Daoy (cell line): ENCODE measurements at places on chromosomes 11 and 22. TPM values are rescaled to one million over a fixed set of nuclear protein-coding genes. Genes with fewer than 3 reads are reported as not detected.

DNA sequence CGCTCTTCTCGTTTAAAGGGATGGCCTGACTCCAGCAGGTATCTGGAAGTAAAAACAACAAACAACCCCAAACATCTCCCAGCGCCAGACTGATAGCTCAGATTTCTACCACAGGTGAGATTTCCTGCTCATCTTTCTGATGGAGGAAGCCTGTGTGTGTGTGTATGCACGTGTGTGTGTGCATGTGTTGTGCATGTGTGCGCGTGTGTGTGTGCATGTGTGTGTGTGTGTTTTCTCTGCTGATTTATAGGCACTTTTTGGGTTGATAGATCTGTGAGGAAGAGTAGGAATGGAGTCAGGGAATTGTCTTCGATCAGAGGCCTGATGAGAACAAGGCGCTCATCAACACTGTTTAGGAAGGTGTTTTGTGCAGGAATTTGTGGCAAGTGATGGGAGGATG is 103.0 kb downstream of the PKNOX2 start:
- no peak for DNase-seq

GRCh38 chr11:72869831-72870230 is 55.6 kb downstream of the ATG16L2 start:
- DNase-seq, result no peak

DNA sequence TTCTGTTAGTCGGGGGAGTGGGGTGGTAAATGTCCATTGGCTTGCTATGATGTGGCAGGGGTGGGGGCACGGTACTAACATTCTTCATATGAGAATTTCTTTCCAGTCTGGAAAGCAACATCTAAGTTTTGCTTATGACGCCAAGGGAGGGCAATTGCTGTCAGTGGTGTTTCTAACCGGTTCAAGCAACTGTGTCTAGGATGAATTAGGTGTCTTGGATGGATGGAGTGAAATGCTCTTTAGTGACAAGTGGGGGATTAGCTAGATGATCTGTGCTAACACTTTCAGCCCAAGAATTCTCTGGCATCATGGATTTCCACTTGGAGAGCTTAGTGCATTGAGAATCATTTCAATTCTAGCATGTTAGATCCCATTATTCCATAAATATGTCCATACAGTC is 262.6 kb upstream of the SORL1-AS1 start:
- DNase-seq, result no peak

DNA sequence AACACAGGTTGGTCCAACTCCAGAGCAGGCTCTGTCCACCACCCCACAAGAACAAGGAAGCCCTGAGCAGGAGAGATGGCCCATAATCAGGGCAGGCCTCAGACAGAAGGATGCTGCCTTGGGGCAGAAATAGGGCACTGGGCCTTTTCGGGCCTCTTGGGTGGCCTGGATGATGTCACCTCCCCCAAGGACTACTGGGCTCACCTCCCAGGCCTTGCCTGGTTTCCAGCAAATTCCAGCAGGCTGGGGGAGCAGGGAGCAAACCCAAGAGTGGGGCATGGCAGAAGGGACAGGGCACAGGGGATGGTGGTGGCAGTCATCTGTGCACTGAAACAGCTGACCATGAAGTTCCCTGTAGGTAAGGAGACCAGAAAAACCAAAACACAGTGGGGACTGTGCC is 5.3 kb upstream of the NAA40 start:
- DNase-seq, result no peak

- no peak for DNase-seq
Measured at GRCh38 chr11:13076961-13077360, 67.8 kb downstream of the RASSF10 start.

DNA sequence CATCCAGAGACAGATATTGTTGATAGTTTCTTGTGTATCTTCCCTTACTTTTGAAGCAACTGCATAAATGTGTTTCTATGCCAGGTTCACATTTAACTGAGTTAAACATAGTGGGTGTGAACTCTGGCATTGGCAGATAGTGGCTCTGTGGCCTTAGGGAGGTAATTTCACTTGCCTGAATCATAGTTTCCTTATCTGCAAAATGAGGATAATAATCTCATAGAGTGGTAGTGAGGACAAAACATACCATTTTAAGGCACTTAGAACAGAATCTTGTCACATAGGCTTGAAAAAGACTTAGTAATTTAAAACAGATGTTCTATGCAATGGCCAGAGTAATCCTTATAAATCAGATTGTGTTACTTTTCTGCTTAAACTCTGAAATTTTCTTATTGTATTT is 56.4 kb upstream of the SYN3 start:
- peak; percentile 59 for DNase-seq

- DNase-seq, result no peak
Measured at GRCh38 chr11:125929445-125930075, 16.3 kb upstream of the VSIG10L2 start.

- DNase-seq, result peak; percentile 83
Measured at GRCh38 chr22:35582861-35583670, 34.1 kb downstream of the MB start.

DNA sequence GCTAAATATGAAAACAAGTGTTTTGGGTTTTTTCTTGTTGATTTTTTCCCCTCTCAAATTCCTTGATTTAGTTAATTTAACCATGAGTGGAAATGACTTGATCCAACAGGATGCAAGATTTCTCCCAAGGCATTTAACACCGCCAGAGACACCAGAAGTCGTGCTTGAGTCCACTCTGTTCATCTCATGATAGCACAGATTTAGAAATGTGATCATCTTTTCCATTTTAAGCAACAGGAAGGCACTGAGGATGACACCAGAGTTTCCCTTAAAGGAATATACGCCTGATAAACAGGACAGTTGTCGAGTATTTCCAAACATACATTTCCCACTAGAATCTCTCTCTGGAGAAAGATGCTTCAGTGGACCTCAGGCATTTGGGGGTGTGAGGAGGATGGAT is 318.7 kb downstream of the CADM1 start:
- no peak for DNase-seq

GRCh38 chr11:5713695-5714094 is 22.6 kb upstream of the OR56B1 start:
- DNase-seq, result no peak

DNA sequence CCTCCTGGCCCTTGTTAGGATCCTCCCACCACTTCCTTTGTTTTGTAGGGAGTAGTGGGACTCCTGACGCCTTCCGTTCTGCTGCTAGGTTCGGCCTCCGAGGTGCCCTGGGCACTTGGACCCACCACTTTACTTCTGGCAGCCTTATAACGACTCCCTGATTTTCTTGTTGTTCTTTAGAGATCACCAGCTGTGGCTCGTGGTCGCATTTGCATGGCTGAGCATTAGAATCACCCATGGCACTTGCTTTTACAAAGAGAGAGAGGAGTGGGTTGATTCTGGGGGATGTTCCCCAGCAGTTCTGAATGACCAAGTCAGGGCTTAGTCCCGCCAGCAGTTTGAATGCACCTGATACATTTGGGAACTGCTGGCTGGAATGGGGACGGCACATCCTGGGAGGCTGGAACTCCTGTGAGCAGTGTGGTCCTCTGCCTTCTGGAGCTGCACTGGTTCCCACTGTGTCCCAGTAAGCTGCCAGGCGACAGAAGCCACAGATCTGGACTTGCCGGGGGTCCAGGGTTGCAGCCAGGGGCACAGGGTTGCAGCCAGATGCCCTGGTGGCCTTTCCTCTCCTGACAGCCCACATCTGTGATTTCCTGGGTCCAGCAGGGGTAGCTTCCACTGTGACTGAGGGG is 4.1 kb downstream of the TUB start:
- no peak for DNase-seq

GRCh38 chr22:37609240-37610152 is 862 bp downstream of the GGA1 start:
- no peak for DNase-seq

DNA sequence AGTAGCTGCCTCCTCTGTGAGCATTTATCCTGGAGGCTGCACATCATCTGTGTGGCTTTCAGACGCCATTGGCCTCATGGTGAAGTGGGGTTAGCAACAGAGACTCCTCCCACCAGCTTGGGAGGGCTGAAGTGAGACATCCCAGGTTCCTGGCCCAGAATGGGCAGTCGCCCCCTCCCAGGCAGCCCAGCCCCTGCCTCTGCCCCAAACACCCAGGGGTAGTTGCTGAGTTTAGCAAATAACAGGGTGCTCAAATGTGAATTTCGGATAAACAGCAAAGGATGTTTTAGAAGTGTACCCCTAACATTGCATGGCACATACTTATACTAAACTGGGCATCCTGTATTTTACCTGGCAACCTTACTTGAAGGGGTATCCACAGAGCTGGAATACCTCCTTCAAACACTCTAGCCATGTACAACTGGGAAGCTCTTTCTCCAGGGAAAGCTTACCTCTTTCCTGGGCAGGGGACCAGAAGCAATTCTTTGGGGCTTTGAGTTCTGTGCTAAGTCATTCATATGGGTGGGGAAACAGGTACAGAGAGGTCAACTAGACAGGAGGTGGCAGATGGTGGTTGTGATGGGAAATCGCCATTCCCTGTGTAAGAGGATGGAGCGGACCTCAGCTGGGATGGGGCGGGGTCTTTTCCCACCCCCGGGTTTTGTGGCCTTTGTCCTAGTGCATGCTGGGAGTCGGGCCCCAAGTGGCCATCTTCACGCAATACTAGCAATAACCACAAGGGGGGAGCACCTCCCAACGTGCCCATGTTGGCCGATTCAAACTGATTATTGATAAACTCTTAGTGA is 19.3 kb downstream of the MTFP1 start:
- peak; percentile 66 for DNase-seq

- DNase-seq, result no peak
Measured at GRCh38 chr11:67073908-67074307, 17.3 kb downstream of the RHOD start.

DNA sequence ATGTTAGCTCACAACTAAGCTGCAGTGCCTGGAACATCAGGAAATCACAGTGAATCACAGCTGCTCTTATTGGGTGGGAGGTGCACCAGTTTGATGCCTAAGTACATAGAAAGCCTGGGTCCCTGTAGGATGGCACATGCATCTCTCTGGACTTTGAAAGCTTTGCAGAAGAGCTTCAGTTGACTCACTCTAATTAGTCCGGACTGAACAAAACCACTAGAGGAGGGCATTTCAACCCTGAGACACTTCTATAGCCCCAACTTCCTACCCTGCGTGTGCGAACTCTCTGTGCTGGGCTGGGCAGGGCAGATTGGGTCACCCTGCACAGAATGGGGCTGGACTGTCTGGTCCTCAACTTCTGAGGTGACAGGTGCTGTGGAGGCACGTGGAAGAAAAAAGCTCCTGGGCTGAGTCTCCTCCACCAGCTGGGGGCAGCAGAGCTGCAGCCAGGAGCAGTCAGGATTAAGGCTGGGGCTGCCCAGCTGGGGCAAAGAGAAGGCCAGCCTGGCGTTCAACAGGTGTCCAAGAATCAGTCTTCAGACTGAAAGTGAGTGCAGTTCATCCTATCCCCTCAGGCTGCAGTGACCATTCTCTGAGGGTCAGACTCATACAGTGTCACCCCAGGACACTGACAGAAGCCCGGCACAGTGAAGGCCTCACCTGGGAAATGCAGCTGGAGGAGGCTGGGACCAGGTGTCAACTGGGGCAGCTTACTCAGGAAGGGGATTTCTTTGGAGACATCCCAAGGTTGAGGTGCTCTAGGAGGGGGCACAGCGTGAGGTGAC is 22.1 kb downstream of the GGTLC2 start:
- DNase-seq, result peak; percentile 52

GRCh38 chr22:20014526-20015186 is 2.0 kb downstream of the ARVCF start:
- DNase-seq, result no peak

DNA sequence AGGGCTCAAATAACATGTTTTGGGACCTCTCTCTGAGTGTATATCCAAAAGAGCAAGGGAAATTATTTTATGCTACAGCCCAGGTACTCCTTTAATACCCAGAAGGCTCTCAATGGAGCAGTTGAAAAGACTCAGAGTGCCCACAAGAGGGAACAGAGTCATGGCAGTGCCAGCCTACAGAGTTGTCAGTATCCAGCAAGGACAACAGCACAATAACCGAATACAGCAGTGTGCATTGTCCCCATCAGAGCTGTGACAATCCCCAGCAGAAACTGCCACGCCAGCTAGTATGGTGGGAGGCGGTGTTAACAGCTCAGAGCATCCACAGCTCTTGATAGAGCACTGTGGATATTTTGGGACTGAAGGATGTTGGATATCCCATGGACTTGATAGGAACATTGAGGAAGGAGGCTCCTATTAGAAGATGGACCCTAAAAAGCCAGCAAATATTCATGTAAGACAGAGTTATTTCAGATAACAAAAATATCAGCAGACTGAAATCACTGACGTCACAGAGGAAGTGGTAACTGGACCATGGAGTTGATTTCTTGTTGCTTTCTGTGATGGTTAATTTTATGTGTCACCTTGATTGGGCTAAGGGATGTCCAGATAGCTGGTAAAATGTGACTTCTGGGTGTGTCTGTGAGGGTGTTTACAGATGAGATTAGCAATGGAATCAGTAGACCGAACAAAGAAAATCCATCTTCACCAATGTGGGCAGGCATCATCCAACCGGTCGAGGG is 17.7 kb upstream of the PAFAH1B2 start:
- no peak for DNase-seq

- no peak for DNase-seq
Measured at GRCh38 chr22:50257041-50257440, 4.4 kb downstream of the MAPK12 start.

- no peak for DNase-seq
Measured at GRCh38 chr22:47102648-47103047, 340.2 kb downstream of the TBC1D22A start.

DNA sequence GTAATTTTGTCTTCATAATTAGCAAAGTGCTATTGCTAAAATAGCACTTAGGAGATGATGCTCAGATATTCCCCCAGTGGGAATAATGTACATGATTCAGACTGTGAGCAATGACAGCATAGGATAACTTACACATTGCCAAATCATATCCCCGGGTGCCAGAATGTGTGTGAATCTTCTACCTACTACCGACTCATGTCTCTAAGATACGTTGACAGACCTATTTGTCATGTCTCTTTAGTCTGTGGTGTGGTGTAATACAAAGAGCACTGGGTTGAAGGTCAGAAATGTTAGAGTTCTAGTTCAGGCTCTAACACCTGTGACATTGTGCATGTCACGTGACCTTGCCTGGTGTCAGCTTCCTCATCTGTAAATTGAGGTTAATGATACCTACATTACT is 31.0 kb upstream of the PICALM start:
- DNase-seq, result peak; percentile 46

- no peak for DNase-seq
Measured at GRCh38 chr11:29656597-29656996, 360.2 kb downstream of the KCNA4 start.

Gene MN1
- 9.5 and 13.2 TPM in 2 replicates for total RNA-seq

Gene KCNK7
- not detected in 2 replicates for total RNA-seq

Gene KCNJ5
- not detected in 2 replicates for total RNA-seq

Gene MYBPC3
- not detected in 2 replicates for total RNA-seq

Gene ACRV1
- total RNA-seq, result 1.4 TPM in 1 of 2 replicates, not detected in the other

Gene RASL10A
- 0.11 and 0.39 TPM in 2 replicates for total RNA-seq

Gene MMP1
- 1.8 and 1.9 TPM in 2 replicates for total RNA-seq

Gene PATE4
- total RNA-seq, result not detected in 2 replicates

Gene CD248
- 0.06 TPM in 1 of 2 replicates, not detected in the other for total RNA-seq

Gene TSSK2
- total RNA-seq, result not detected in 2 replicates
